Endothelial cell of umbilical vein (primary cell): ENCODE measurements at places on chromosomes 11 and 22.

DNA sequence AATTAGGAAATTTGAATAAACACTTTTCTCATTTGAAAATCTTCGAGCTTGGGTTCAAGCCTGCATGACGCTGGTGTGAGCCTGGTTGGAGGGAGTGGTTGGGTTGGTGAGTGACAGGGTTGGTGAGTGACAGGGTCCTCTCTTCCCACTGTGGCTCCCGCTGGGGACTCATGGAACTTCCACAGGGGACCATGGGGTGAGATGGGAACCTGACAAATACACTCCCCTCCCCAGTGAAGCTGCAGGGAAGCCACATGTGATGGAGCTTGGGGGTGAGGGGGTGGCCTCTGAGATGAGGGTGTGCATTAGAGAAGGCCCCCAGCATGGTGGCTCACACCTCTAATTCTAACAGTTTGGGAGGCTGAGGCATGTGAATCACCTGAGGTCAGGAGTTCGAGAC, 66.8 kb downstream of the RTL6 start:
- DNase-seq = no peak

DNA sequence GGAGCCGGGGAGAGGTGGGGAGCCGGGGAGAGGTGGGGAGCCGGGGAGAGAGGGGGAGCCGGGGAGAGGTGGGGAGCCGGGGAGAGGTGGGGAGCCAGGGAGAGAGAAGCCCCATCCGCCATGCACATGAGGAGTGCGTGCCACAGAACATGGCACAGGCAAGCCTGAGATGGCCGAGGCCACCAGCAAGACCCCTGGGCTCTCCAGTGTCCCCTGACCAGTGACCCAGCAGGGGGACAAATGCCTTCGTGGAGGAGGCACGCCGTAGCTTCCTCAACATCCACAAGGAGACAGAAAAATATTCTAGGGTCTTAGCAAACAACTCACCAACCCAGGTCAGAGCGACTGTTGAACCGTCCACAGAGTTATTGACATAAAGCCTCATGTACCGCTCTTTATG, 618.8 kb downstream of the TBC1D22A start:
- DNase-seq = no peak

DNA sequence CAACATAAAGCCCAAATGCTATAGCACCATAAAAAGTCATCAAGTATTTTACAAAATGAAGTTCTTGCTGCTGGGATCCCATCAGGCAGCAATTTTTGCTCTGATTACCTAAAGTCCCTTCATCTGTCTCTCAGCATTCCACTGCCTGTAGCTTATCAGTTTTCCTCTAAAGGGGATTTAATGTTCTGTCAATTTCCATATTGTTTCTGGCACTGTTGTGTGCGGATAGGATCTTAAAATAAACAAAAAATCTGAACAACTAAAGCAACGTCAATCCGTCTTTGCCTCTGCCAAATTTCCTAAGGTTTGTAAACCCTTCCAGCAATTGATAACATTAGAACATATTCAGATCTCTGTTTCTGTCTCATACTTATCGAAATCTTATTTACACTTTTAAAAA, 1126.3 kb upstream of the RAG2 start:
- peak; percentile 72 for DNase-seq

DNA sequence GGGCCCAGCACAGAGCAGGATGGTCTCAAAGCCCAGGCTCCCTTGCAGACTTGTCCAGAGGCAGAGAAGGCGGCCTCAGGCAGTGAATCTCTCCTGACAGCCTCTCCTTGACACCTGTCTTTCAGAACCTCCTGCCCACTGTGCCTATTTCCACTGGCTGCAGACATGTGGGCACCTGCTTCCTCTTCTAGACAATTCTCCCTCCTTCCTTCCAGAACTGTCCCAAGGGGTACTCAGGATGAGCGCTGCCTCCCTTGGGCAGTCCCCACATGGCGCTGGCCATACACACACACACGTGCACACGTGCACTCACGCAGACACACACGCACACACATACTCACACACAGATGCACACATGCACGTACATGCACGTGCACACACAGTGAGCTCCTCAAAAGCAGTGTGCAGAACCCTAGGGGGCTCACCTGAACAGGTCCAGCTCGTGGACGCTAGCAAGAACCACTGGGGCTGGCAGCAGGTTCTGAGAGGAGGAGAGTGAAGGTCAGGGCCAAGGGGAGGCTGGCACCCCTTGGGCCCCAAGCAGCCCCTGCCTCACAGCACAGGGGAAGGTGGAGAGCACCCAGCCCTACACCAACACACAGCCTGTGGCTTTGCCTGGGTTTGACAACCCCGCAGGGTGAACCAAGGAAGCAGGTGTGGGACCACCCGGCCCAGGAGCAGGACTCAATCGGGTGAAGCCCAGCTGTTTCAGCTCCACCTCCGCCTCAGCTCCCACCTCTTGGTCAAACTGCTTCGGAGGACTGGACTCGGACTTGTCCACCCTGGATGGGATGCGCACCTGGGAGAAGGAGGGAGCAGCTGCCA, 8.1 kb upstream of the PLXNB2 start:
- DNase-seq = no peak

DNA sequence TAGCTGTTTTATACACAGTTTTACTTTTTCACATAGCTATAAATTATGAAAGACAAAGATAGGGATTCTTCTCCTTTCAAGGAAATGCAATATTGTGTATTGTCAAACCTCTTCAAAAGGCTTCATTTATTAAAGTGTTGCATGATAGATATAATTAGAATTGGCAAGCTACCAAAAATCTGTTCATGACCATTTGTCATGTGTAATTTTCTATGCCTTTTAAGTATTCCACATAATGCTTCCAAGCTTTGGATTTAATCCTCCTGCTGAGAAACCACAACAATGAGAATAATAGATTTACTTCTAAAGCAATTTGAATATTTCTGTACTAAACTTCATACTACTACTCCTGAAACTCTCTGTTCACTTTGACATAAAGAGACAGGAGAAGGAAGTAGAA, 403.2 kb upstream of the CCDC179 start:
- DNase-seq = no peak

GRCh38 chr11:66264914-66265313, 3.5 kb upstream of the RAB1B start:
- no peak for DNase-seq

DNA sequence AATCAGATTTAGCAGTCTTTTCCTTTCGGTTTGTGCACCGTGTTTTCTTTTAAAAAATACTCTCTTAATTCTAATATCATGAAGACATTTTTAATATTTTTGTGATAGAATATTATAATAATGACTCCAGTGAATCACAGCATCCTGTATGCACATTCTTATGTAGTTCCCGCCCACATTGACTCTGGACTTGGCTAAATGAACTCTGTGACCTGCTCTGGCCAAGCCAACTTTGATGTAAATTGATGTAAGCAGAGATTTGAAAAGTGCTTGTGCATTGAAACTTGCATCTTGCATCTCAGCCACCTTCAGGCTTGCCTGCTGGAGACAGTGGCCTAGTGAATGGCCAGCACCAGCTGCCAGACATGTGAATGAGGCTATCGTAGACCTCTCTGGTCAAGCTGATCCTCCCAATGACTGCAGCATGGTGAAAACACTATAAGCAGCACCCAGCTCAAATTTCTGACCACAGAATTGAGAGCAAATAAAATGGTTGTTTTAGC, 29.2 kb upstream of the PGM2L1 start:
- peak; percentile 81 for DNase-seq

DNA sequence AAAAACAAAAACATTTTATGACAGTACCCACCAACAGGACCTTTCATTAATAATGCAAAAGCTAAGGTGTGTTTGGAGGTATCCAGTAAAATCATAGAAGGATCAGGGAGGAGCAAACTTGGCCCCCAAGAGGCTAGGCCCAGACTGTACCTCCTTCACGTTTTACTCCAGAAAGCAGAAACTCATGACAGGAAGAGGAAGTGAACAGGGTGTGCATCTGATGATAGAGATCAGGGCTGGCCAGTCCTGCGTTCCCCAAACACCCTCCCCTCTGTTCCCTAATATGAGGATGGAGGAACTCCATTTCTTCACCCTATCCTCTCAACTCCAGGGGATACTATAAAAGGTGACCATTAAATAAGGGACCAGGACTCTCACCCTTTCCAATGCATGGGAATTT, 10.2 kb upstream of the MS4A12 start:
- DNase-seq = no peak

GRCh38 chr11:113077379-113077778, 116.2 kb downstream of the NCAM1 start:
- no peak for DNase-seq

DNA sequence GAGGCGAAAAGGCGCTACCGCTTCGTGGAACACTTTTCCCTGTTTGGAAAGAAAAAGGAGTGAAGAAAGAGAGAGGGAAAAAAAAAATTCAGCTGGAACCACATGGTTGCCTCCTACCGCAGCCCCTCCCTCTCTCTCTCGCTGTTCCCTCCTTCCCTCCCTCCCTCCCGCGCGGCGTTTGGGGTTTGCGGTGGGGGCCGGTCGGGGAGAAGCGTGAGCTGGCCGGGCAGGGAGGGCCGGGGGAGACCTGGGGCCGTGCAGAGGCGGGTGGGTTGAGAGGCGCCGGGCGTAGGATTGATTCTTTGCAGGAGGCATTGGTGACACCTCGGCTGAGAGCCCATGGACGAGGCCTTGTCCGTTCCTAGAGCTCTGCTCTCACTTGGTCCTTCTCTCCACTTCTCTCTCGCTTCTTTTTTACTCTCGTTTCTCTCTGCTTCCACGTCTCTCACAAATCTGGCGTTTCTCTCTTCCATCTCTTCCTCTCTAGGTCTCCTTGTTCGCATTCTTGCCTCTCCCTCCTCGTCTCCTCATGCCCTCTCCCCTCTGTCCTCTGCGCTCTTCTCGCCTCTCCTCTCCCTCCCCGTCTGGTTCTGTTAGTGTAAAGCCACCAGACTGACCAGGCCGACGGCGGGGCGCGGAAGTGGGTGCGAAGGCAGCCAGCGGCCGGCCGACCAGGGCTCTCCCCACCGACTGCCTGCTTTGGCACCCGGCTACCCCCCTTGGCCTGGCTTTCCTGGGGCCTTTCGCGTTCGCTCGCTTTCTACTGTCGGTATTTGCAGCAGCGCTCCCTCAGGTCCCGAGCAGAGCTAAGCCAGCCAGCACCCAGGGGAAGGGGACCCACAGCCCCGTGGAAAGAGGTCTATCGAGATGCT, at the start of gene CLMP:
CLMP (minus strand) TSS at position 61 of the 872 bp plus-strand sequence. CDS start 308 bp downstream, outside the sequence.
- no peak for DNase-seq

- no peak for DNase-seq
These were observed 108.4 kb downstream of the GGTLC2 start for GRCh38 chr22:22752556-22753477.

DNA sequence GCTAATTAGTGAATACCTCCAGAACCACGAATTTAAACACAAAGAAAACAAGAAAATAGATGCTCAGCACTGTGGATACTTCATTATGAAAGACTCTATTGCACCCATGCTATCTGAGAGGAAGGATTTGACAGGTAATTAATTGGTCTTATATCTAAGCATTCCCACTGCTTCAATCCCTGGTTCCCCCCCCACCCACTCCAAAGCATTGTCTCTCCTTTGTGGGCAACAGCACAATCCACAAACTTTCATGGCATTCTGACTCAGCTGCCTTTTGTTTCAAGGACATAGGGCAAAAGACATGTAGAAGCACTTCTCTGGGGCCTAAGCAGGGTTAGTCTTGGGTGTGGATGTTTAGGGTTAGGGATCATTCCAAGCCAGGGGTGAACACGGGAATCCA, 551.4 kb downstream of the BUD13 start:
- DNase-seq = no peak

DNA sequence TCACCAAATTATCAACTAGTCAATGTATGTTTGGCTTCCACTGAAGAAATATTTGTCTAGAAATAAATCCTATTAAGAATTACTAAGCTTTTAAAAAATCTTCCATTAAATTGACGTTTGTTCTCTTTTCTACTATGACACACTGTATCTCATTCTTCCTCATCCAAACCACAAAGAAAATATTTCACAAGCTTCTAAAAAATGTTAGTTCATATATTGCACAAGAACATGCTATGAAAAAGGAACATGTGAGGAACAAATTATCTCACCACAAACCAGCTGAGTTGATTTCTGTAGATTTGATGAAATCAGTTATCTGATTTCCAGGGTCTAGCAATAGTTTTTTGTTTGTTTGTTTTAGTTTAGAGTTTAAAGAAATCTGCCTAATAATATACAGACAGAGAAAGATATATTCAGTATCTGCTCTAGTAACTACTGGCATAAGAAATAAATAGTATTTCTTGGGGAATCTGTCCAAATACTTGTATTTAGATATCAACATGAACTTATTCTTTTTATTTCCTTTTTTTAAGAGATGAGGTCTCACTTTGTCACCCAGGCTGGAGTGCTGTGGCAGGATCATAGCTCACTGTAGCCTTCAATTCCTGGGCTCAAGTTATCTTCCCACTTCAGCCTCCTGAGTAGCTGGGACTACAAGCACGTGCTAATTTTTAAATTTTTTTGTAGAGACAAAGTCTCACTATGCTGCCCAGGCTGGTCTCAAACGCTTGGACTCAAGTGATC, 161.7 kb downstream of the ATG16L2 start:
- DNase-seq = no peak

DNA sequence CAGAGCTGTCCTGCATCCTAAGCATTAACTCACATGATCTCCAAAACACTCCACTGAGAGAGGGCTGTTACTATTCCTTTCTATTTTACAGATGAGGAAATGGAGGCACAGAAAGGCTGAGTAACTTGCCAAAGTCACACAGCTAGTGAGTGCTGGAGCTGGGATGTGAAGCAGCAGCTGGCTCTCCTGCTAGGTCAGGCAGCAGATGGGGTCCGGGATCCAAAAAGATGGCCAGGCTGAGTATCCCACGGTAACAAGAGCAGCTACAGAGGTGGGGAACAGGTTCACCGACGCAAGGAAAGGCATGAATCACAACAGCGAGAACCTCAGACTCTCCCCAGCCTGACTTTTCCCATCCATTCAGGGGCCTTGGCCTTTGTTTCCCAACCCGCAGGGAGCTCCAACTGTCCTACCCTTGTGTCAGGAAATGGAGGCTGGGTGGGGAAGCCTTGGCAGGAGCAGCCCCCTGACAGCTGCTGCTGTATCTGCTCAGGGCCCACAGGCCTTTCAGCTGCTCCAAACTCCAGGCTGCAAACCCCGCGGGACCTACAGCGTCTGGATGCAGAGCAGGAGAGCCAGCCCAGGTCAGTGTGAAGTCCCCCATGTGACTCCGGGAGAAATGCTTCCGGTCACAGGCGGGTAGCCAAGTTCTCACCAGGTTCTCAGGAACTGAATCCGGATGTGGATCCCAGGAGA, 29.5 kb downstream of the DKK3 start:
- DNase-seq = peak; percentile 87

GRCh38 chr11:59783632-59784090, 26.9 kb downstream of the MRPL16 start:
- no peak for DNase-seq

- DNase-seq = no peak
These were observed 784.8 kb downstream of the KCNA4 start for GRCh38 chr11:29231991-29232390.

DNA sequence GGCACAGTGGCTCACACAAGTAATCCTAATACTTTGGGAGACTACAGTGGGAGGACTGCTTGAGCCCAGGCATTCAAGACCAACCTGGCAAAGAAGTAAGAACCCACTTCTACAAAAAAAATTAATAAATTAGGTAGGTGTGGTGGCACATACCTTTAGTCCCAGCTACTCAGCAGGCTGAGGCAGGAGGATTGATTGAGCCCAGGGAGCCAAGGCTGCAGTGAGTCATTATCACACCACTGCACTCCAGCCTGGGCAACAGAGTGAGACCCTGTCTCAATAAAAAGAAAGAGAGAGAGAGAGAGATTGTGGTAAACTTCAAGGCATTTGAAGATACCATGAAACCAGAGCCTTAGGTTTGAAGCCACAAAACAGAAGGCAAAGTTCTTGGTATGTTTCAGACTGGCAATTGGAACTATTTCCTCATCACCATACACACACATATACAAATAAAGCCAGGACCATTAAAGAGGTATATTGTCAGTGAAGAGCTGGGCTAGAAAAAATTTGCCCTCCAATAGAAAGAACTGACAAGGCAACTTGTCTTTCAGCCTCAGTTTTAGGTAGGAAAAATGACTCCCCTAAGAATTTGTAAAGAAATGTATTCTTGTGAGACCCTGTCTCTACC, 24.6 kb upstream of the B3GNT6 start:
- DNase-seq = no peak
